NCI-H82 (cell line): ENCODE measurements at places on chromosomes 13 and 19.

DNA sequence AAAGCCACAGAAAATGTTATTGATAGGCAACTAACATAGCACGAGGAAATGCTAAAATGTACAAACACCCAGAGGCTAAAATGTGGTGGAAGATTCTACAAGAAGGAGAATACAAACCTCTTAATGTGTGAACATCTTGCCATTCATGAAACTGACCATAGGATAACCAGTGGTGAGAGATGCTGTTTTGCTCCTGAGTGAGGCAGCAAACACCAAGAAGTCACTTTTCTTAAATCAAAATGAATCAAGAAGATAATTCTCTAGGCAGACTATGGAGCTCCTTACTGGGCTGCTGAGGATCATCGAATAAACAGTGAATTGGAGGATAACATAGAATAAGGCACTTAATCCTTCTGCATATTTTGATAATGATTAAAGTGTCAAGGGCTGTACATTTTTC lies 375.4 kb upstream of the SLITRK6 start:
- DNase-seq, result no peak

- no peak for DNase-seq
Observed at GRCh38 chr13:112636401-112636975, 48.5 kb upstream of the TUBGCP3 start.

DNA sequence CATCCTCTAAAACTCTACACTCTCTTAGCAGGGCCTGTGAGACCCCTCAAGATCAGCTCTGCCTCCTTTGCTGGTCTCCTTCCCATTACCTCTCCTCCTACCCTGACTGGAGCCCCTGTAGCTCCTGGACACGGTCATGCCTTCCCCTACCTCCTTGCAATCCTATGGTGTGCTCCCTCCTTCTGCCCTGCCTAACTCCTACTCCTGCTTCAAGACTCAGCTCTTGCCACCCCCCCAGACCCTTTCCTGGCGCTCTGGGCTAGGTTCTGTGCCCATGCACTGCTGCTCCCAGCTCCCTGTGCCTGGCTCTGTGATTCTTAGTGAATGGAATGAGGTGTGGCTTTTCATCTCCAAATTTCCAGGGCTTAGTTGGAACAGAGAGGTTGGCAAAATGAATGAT lies 28.0 kb upstream of the TPTE2 start:
- no peak for DNase-seq

DNA sequence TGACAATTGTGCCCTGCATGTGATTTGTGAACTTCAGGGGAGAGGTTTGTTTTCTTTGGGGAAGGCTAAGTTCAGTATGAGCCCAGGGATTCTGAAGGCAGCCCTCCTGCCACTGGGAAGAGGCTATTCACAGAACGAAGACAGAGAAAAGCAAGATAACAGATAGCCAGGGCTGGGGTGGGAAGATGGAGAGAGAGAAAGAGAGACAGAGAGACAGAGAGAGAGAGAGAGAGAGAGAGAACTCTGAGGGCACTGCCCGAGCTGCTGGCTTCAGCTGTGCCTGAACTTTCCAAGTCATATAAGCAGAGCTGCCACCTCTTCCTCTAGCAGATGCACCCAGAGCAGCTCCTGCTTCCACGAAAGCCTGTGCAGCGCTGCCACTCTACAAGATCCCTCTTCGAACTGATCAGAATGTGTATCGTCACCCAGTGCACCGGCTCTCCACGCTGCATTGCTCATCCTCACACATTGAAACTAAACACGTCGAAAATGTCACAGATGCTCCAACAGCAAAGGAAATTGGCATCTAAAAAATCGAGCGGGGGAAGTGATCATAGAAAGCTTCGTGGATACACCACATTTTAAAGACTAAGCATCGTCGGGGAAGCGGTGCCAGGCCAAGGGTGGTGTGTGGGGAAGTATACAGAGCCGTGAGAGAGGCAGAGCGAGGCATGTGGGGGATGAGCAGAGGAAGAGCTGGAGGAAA lies 81.8 kb upstream of the SIAH3 start:
- no peak for DNase-seq

- no peak for DNase-seq
Observed at GRCh38 chr19:31263328-31263727, 85.9 kb downstream of the TSHZ3 start.

GRCh38 chr13:71516521-71516920 lies 350.5 kb downstream of the DACH1 start:
- DNase-seq, result peak; percentile 89

DNA sequence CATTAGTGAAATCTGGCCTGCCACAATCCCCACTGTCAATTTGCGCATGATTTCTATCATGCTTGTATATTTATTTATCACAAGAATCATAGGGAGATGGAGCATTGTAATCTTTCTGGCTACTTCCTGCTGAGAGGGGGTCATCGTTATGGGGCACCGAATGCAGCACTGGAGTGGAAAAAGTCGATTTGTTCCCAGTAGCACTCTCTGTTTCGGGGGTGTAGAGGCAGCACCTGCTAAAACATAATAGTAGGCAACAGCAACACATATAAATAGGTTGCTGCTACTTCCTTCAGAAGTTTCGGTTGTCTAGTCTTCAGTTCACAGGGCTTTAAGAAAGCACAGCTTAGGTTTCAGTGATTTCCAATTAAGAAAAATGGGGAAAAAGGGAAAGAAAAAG lies 23.4 kb upstream of the CEACAM21 start:
- DNase-seq, result no peak

DNA sequence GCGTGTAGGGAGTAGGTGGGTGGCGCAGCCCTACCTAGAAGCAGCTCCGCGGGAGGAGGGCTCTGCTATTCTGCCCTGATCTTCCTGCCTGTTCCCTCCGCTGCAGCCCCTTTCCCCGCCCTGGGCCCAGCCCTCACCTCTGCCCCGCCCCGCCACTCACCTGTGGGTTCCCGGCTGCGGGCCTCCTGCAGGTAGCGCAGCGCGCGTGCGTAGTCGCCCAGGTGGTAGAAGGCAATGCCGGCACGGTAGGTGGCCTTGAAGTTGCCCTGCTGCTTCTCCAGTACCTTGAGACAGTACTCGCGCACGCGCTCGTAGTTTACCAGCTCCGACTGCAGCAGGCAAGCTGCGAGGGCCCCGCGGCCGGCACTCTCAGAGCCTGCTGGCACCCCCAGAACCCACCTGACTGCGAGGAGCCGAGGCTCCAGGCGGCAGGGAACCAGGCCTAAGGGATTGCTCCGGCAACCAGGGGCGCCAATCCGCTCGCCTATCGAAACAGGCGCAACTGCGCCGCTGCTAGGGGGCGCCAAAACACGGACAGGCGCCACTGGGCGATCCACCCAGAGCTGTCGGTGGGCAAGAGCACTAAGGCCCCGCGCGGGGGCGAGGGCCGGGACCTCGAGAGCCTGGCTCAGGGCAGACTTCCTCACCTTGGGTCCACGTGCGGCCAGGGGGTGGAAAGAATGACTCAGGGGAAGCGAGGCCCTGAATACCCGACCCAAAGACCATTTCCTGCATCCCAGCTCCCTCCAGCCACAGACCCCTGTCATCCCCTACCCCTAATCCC lies 965 bp downstream of the TTC9B start:
- peak; percentile 77 for DNase-seq

- no peak for DNase-seq
Observed at GRCh38 chr19:45460807-45461347, 6.9 kb upstream of the FOSB start.

DNA sequence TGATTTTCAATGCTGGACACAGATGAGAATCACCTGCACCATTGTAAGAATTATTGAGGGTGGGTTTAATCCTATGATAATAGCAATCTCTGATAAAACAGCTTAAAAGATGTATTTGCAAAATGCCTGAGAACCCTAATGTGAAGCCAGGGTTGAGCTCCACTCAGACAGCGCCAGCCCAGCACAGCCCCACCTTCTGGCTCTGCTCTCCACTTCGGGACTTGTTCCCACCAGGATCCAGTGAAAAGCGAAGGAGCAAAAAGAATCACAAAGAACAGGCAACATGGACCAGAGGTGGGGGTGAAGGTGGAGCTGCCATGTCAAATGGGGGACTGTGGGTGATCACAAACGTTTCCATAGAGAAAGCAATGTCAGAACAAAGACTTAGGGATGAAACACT lies 18.6 kb upstream of the ZNF816 start:
- DNase-seq, result no peak

- no peak for DNase-seq
Observed at GRCh38 chr13:49315756-49316482, 68.2 kb downstream of the CDADC1 start.

GRCh38 chr19:31223740-31224534 lies 125.3 kb downstream of the TSHZ3 start:
- DNase-seq, result no peak
